ENCODE measurements at places on chromosomes 7 and 10.

DNA sequence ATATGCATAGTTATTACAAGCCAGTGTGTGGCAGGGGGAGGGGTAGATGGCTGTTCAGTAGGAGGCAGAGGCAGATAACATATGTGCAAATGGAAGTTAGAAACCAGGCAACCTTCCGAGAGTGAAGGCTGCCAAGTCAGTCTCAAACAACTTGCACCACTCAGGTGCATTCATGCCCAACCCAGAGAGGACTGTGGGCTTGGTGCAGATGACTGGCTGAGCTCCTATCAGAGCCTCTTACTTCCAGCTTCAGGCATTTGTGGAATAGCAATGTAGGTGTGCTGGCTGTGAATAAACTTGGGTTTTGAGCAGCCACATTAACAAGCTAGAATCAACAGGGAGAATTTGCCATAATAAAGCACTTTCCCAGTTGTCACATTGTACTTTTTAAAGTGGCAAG, 789.8 kb downstream of the PHTF2 start:
- DNase-seq: no peak

DNA sequence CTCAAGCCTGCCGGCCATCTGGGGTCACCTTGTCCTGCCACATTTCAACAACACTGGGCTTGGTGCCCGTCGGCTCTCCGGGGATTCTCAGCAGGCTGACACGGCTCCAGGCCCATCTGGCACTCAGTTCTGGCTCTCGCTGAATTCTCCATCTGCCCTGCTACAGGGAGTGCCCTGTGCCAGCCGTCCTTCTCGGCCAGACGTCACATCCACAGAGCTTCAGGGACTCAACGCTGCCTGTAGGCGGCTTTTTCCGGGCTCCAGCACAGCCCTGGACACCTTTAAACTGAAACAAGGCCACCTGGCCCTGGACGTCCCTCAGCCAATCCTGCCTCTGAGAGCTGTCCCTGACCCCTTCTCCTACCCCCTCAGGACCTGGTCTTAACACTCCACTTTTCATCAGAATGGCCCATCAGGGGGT, 43.0 kb downstream of the TMEM130 start:
- DNase-seq: no peak

- DNase-seq: no peak
Measured at GRCh38 chr7:99309111-99309510, 16.6 kb upstream of the ARPC1A start.

- no peak for DNase-seq
Measured at GRCh38 chr10:77602913-77603533, 34.6 kb downstream of the KCNMA1 start.

- DNase-seq: no peak
Measured at GRCh38 chr7:116952635-116953371, 498 bp upstream of the ST7 start.

DNA sequence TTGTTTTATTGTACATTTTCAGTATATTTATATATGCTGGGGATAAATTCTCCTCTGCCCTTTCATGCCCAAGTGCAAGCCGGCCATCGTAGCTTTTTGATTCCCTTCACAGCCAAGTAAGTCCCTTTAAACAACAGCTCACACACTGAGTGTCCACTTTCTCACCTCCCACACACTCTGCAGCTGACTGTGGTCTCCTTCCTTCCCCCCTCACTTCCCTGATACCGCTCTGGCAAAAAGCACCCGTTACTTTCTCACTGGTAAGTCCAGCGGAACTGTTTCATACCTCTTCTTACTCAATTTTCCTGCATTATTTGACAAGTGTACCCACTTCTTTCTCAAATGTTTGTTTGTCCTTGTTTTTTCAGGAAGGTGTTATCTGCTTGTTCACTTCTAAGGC, 35.2 kb downstream of the MGAM start:
- DNase-seq: no peak

DNA sequence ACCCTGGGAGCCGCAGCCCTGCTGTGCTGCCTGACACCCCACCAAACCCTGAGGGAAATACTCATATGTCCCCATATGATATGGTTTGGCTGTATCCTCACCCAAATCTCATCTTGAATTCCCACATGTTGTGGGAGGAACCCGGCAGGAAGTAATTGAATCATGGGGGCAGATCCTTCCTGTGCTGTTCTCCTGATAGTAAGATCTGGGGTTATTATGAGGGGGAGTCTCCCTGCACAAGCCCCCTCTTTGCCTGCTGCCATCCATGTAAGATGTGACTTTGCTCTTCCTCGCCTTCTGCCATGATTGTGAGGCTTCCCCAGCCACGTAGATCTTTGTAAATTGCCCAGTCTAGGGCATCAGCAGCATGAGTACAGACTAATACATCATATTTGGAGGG, 68.7 kb downstream of the RGS10 start:
- DNase-seq: no peak

- DNase-seq: no peak
Measured at GRCh38 chr10:8051851-8052257, 2.6 kb upstream of the GATA3 start.

DNA sequence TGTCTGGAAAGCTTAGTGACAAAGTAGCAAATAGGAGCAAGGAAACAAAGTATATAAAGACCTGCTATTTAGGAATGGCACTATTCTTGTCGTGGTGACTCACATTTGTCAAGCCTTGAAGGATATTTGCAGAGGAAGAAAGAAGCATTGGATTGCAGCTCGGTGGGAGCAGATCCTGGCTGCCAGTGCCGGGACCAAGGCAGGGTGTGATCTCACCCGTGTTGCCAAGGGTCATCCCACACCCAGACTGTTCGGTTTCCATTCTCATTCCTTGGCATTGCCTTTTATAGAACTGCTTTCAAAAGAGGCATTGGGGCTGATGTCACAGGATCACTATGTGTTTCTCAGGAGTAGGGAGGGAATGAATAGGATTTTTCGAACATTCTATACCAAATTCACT, 176.2 kb downstream of the GALNT17 start:
- DNase-seq: no peak

DNA sequence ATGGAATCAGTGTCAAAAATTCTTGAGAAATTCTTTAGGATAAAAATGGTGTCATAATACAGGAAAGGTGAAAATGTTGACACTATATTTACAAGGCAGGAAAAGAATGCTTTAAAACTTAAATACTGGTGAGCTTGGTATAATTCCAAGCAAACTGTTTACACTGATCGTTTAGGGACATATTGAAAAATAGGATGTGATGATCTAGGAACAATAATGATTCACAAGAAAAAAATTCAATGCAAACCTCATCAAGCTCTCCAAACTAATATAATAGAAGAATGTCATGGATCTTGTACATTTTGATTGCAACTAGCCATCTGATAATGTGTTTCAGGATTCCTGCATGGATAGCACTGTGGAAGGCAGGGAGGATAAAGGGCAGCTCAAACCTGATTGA, 98.4 kb downstream of the CHRM2 start:
- no peak for DNase-seq

DNA sequence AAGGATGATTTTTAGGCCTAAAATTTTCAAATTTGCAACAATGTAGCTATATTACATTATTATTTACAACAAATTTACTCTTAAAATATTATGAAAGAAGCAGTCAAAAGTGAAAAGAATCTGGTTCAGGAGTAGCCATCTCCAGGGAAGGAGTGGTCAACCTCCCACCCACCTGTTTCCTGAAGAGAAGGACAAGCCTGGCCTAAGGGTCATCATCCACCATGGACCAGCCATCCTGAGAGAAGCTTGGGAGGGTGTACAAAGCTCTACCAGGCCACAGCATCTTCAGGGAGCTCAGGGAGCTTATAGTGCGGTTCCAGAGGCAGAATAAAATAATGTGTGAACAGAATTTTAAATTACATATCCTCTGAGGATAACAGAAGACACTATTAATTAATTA, 38.1 kb downstream of the COL1A2 start:
- DNase-seq: no peak

DNA sequence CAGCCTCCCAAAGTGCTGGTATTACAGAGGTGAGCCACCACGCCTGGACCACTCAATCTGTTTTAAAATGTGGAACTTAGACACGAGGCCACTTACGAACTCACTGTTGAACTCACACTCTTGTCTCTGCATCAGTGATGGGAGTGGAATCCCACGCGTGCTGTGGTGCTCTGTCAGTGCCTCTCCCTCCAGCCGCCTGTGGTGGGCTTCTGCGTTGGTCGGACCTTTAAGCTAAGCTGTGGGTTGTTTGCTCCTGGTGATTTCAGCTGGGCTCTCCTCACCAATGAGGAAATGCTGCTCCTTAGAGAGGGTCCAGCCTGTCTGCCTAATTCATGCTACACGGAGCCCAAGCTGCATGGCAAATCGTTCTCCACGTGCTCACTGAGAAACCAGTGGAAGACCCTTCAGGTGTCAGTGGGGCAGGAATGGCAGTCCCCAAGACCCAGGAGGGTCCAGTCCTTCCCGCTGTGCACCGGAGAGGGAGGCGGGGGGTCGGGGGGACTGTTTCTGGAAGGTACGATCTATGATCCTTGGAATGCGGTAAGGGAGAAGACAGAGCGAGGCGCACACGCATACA, 17.9 kb upstream of the PRKAR1B start:
- no peak for DNase-seq

GRCh38 chr10:28331066-28331465, 28.2 kb upstream of the MPP7 start:
- DNase-seq: no peak

DNA sequence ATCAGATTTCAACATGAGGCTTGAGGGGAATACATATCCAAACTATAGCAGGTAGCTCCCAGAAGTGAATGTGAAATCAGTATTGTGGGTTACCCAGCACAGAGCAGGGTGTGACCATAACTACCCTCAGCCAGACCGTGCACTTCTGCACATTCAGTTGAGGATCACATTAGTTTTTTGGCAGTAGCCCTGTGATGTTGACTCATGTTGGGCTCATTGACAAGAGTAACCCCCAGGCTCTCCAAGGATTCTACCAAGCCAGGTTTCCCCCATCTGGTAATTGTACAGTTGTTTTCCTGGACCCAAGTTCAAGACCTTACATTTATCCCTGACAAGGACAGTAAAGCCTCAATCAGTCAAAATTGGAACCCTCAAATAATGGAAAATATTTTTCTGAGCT, 11.7 kb upstream of the CPA4 start:
- no peak for DNase-seq

GRCh38 chr10:98270073-98270740, 2.2 kb upstream of the LOXL4 start:
- DNase-seq: no peak

GRCh38 chr7:157674715-157675426, 338.1 kb downstream of the DNAJB6 start:
- DNase-seq: no peak

DNA sequence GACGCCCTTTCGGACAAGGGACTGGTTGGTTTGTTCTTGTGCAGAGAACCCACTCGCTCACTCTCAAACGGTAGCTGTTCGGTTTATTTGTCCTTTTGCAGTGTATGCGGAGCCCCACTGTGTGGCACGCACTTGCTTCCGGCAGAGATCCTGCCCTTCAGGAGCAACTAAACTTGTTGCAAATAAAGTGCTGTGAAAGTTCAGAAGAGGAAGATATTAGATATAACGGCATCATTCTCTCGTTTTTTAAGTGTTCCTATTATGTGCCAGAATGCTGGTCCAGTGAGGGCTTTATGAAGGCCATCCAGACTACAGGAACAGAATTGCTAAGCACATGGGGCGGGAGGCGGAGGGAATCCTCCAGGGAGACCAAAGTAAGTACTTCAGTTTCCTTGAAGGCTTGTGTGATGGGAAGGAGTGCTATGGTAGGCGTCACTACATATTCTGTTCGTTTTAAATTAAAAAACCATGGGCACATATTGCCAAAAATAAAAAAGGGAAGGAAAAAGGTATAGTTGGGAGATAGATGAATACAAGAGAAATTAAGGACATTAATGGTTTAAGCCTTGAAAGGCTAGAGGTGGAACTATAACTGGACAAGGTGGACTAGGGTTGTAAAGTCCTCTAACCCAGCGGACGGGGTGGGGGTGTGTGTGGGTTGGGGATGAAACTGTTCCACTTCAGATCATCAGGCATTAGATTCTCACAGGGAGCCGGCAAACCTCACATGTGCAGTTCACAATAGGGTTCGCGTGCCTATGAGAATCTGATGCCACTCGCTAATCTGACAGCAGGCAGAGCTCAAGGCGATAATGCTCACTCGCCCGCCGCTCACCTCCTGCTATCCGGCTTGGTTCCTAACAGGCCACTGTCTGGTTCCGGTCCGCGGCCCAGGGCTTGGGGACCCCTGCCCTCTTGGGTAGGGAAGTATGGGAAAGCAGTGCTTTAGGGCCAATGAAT, 704 bp upstream of the ERLIN1 start:
- DNase-seq: no peak

- DNase-seq: no peak
Measured at GRCh38 chr7:156058248-156058647, 246.0 kb upstream of the SHH start.

DNA sequence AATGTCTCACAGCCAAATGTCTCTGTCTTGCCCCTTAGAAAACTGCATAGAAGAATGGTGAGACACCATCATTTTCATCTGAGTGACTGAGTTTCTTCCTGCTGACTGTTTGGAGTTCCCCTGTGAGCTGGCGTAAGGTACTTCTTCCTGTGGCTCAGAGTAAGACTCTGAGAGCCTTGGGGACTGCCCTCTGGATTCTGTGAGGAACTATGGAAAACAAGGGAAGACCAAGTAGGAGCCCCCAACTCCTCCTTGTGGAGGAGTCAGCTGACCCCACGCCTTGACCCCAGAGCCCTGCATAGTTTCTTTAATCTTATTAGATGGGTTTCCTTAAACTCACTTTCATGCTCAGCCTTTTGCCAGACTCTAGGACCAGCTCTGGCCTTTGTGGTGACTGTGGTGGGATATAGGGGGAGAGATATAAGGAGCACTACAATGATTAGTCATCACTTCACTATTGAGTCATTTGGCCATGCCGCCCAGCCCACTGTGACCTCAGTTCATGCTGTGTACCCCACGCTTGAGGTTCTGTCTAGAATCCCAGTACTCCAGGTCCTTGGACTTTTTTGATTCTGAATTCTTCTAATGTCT, 51.8 kb upstream of the FAM133B start:
- DNase-seq: peak; percentile 15

DNA sequence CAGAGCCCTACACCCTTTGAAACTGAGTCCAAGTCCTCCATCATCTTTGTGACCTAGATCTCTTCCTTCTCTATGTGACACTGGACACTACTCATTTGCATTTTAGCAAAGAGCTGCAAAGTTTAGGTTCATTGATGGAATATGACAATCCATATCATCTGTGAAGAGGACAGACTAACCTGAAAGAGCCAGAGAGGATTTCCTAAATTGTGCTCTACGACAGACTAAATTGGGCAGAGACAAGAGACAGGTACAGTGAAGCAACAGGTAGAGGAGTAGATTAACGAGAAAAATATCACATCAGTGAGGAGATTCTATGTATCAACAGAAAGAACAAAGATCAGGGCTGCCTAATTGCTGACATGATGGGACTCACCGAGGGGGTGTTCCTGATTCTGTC, at the start of gene TAS2R3:
Gene TAS2R3, plus strand, starts transcription at position 301 of the 400 bp plus-strand sequence. Its CDS starts 62 bp downstream, at position 363.
- no peak for DNase-seq

- DNase-seq: no peak
Measured at GRCh38 chr7:35729061-35729783, 34.3 kb upstream of the HERPUD2 start.

DNA sequence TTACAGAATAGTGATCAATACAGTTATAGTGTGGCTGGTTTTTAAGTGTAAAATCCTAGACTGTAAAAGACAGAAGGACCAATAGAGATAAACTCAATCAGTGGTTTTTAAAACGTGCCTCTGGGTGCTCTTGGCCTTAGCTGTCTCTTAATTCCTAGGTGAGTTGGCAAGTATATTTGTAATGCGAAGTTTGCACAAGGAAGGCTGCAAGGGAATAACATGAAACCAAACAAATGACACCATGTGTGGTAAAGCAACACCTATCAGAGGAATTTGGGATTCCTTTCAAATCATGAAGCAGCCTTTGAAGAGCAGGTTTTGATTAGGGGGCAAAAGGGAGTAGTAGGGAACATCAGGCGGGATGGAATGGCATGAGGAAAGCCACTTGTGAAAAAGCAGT, 284.6 kb downstream of the INHBA start:
- no peak for DNase-seq
